ENCODE measurements at places on chromosomes 5 and 9.

DNA sequence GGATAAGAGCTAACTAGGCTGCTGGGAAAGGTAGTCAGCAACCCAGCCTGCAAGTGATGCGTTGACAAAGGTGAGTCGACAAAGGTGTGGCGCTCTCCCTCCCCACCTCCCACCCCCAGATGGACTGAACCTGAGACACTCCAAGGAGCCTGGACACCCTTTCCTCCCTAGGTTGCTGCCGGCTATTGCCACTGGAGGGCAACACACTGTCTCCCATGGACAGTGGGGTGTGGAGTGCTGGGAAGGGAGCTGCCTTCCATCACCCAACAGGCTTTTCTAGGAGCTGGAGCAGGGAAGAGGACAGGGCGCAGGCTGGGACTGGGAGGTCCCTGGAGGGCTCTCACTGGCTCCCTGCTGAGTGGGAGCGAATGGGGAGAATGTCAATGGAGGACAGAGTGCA, 75.4 kb upstream of the ARAP3 start:
- peak; percentile 69 for DNase-seq

GRCh38 chr9:83449166-83449565, 89.0 kb downstream of the FRMD3 start:
- no peak for DNase-seq

- no peak for DNase-seq
Measured at GRCh38 chr9:95009459-95009858, 283.0 kb downstream of the AOPEP start.

- DNase-seq = no peak
Measured at GRCh38 chr5:31751610-31752009, 112.7 kb downstream of the PDZD2 start.

GRCh38 chr5:179130101-179130681, 70.0 kb downstream of the ZNF354C start:
- DNase-seq = no peak

GRCh38 chr5:44914221-44914620, 105.5 kb downstream of the MRPS30 start:
- no peak for DNase-seq

- DNase-seq = no peak
Measured at GRCh38 chr5:158951436-158952247, 148.1 kb downstream of the EBF1 start.

GRCh38 chr9:18014556-18014955, 435.7 kb downstream of the SH3GL2 start:
- no peak for DNase-seq

GRCh38 chr5:25516141-25516540, 871.4 kb upstream of the CDH10 start:
- DNase-seq = no peak

DNA sequence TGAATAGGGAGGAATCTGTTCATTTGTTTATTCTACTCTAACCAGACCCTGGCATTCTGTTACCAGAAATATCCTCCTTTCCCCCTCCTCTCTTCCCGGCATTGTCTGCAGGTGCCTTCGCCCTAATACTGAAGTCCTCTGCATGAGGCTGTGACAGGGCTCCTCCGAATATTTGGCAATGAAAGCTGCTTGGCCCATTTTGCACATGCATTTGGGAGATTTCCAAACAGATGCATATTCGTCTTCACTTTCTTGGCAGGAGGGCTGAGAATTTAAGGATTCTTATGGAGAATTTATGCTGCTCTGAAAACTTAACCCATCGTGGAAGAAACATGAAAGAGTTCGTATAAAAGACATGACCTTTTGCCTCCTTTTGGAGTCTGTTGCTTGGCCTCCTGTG, 484.0 kb downstream of the ZNF608 start:
- DNase-seq = no peak

DNA sequence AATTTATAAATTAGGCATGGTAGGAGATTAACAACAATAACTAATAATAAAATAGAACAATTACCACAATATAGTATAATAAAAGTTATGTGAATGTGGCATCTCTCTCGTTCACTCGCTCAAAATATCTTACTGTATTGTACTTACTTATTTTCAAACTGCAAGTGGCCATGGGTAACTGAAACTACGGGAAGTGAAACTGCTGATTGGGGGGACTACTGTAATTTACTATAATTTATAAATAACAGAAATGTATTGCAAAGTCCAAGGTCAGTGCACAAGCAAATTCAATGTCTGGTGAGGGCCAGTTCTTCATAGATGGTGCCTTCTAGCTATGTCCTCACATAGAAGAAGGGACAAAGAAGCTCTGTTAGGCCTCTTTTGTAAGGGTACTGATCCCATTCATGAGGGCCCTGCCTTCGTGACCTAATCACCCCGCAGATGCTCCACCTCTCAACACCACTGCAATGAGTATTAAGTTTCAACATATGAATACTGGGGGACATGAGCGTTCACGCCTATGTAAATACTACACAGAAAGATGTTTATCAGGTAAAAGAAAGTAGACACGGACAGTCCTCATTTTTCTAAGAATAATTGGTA, 39.0 kb downstream of the KCNIP1 start:
- peak; percentile 74 for DNase-seq
